Thoracic aorta (tissue), 2 donors: ENCODE measurements at places on chromosomes 6 and 20.

DNA sequence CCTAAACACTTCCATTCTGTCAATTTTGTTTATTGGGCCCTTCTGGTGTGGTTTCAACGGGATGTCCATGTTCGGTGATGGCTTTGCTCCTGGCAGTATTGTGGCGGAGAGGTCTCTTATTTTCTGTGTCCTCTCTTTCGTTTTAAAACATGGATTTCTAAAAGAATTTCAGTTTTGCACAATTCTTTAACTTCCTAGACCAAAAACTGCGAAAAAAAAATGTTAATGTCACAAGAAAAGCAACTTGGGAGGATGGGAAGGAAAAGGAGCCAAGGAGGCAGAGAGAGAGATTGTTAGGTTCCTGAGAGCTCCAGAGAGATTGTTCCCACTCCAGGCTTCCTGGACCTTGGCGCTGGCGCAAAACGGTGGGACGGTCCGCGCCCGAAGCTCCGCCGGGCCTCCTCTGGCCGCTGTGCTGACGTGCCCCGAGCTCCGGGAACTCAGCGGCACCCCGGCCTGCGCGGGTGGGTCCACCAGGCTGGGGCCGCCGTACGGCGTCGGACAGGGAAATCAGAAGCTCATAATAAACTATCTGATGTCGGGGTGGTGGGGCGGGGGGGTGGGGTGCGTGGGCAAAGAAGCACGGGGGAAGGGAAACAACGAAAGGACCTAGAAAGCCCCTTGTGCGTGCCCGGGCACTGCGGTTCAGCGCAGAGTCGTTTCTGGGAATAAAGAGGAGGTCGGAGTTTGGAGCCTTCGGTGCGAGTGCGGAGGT is 951 bp upstream of the OLIG3 start:
- DNase-seq = no peak

DNA sequence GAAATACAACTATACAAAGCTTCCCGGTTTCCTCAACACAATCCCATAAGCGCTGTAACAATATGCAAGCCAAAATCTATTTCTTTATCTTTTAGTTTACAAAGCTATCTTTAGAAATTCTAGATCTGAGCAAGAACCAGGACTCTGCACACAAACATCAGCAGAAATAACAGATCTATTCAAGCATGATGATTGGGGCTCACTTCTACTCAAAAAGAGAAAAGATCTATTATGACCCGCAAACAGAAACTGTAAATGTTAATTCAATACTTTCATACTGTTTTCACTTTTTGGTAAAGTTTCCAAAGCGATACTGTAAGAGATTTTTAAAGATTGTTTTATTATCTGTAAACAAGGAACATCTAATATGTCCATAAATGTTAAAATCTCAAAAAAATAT is 86.6 kb downstream of the SESN1 start:
- no peak for DNase-seq

DNA sequence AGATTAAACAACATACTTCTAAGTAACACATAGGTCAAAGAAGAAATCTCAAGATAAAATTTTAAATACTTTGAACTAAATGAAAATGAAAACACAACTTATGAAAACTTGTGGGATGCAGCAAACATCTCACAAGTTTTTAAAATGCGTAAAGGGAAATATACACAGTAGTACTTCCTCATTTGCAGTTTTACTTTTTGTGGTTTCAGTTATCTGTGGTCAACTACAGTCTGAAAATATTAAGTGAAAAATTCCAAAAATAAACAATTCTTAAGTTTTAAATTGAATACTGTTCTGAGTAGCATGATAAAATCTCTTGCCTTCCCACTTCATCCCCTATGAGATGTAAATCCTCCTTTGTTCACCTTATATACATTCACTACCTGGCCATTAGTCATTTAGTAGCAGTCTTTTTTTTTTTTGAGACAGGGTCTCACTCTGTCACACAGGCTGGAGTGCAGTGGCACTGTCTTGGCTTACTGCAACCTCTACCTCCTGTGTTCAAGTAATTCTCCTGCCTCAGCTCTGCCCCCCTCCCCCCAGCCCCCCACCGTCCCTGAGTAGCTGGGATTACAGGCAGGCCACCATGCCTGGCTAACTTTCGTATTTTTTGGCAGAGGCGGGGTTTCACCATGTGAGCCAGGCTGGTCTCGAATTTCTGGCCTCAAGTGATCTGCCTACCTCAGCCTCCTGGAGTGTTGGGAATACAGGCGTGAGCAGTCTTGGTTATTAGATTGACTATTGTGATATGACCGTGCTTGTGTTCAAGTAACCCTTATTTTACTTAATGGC is 154.6 kb upstream of the AHI1 start:
- DNase-seq = no peak

DNA sequence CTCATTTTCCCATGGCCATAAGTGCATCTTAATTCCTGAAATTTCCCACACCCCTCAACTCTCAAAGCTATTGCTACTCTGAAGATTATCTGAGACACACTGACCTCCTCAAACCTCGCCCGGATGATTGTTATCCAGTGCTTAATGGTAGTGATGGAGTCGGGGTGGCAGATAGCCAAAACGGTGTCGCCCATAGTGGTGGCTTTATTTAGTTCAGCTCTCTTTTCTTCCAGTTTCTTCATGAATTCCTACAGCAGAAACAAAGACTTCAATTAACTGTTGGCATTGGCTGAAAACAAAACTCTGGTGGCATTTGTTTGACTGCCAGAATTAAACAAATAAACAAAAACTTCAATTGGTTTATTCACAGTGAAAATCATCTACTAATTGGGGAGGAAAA is 165.4 kb downstream of the DST start:
- DNase-seq = no peak

DNA sequence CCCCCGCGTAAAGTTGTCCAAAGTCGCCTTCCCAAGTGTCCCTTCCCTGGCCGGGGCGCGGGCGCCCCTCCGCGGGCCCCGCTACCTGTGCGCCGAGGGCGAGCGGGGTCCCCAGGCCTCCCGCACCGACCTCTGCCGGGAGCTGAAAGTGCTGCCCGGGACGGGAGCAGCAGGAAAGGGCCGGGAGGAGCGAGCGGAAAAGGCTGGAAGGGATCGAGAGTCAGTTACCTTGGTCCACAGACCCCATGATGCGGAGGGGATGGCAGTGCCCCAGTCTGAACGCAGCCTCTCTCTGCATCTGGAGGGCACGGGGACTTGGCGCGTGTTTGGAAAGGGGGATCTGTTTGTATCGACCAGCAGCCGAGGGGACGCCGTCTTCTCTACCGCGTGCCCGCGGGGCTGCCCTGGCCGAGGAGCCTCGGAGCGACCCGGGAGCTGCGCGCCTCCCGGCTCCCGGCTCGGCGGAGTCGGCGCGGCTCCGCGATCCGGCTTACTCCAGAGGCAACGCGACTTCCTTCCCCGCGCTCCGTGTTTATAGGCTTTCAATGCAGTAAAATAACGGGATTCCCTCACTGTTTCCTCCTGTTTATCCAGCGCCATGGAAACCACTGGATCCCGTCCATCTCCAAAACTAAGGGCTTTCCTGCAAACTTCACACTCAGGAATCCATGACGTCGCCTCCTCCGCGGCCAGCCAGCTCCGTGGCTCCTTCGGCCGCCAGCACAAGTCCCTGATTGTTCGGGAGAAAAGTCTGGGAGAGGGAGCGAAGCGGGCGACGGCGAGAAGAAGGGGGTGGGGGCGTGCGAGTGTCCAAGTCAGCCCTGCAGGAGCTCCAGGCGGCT is 20.0 kb upstream of the NFATC2 start:
- DNase-seq = peak; percentile 71

DNA sequence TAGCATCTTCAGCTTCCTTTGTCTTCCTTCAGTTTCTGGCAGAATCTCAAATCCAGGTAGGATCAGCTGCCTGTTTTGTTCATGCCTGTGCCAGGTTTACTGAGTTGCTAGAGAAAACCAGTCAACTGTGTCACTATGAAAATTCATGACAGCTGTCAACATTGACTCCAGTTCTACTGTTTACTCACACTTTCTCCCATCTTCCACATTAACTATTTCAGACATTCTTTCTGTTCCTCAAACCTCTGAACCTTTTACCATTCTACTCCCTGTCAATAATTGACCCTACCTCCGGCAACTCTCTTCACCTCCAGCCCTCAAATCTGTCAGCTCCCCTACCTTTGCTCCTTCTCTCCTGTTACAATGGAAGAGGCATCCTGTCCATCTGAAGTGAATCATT is 8.5 kb downstream of the ENPP4 start:
- no peak for DNase-seq

GRCh38 chr6:34316431-34317171 is 67.8 kb upstream of the SMIM29 start:
- no peak for DNase-seq

- DNase-seq = no peak
Measured at GRCh38 chr6:119310486-119311036, 39.0 kb downstream of the MAN1A1 start.

- no peak for DNase-seq
Measured at GRCh38 chr6:13294499-13295069, 33.8 kb downstream of the TBC1D7 start.

DNA sequence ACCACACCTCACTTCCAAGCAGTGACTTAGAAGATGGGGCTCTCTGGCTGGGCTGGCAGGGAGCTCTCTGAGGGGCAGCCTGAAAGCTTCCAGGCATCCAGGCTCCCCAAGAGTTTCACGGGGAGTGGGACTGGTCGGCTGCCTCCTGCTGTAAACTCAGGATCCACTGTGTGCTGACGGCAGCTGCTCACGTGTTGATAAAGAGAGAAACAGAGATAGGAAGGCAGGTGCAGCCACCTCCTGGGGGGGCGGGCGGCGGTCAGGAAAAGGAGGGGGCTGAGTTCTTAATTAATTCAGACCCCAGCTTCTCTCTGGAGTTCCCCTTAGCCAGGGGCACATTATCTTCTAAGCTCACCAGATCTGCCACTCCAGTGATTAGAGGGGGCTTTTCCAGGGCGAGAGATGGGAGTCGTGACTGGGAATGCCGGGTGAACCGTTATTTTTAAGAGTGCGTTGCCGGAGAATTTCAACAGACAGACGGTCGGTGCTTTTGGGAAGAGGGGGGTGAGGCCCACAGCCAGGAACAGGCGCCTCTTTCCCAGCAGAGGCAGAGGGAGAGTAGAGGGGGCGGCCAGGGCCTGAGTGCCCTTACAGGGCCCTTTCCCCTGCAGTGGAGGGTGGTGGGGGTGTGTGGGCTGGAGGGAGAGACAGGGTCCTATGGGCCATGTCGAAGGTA is 70.9 kb downstream of the CD40 start:
- DNase-seq = no peak

GRCh38 chr20:57566399-57566798 is 5.5 kb downstream of the PCK1 start:
- DNase-seq = no peak

- no peak for DNase-seq
Measured at GRCh38 chr6:134161041-134161440, 108.6 kb upstream of the SLC2A12 start.

DNA sequence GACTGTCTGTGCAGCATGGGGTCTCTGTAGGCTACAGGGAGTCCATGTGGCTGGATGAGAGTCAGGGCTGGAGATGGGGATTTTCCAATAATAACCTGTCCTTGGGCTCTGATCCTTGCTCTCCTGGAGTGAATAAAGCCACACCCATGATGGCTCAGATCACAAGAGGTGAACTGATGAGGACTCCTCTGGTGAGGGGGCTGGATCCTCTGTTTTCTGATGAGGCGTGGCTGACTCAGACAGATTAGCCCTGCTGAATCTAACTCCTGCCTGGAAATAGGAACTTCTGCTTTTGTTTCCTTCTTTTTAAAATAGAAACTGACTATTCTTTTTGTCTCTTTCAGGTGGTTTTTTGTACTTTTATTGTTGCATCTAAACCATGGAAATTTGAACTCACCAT is 27.0 kb downstream of the CST9L start:
- DNase-seq = no peak

DNA sequence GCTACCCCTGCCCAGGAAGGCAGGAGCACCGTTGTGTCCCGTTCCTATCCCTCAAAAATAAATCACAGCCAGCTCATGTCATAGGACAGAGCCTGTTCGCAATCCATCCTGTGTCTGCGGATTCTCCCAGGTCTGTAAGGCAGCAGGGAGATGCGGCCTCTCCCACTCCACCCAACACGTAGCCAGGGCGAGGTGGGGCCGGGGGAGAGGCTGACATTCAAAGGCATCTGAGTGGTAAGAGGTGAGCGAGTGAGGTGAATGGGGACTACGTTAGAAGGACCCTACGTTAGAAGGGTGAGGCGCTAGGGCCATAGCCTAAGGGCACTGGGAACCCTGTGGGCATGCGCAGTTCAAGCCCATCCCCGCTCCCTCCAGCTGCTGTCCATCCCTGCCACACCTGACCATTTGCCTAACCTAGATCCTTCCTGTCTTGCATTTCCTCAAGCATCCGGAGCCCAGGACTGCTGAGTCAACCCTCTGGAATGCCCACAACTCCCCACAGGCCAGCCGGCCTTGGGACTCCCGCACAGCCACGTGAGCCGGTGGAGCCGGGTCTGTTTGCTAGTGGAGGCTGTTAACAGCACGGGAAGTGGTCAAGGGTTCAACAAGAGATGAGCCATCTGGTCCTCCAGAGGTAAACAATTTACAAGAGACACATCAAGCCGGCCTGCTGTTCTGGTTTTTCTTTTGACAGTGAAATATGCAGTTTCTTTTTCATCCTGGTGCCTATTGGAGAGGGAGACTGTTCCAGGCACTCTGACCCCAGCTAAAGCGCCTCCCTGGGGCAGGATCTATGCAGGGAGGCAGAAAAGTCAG is 45.9 kb downstream of the RIPOR3 start:
- DNase-seq = no peak

DNA sequence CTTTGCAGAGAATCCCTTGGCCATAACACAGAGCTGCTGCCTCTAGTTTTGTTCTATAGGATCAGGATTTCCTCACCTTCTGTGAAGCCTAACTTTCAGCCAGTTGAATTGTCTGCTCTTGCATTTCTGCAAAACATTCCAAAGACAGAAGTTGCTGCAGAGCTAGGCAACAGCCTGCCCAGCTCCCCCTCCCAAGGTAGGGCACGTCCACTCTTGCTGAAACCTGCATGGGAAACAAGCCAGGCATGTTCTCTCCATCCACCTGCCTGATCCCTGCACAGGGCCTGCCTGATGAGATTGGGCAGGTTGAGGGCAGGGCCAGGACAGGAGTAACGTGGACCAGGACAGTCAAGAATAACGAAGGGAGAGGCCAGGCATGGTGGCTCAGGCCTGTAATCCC is 58.9 kb upstream of the NAA20 start:
- no peak for DNase-seq
